ENCODE measurements at places on chromosomes 13 and 19.

DNA sequence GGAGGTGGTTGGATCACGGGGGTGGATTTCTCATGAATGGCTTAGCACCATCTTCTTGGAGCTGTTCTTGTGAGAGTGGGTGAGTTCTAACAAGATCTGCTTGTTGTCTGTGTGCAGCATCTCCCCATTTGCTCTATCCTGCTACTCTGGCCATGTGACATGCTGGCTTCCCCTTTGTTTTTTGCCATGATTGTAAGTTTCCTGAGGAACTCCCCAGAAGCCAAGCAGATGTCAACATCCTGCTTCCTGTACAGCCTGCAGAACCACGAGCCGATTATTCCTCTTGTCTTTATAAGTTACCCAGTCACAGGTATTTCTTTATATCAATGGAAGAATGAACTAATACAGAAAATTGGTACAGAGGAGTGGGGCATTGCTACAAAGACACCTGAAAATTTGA, 2.3 kb upstream of the SIGLEC12 start:
- no peak for DNase-seq

- no peak for DNase-seq
Observed at GRCh38 chr19:16048583-16048982, 27.7 kb upstream of the TPM4 start.

GRCh38 chr19:30631033-30631370, 258.8 kb downstream of the ZNF536 start:
- DNase-seq: no peak

DNA sequence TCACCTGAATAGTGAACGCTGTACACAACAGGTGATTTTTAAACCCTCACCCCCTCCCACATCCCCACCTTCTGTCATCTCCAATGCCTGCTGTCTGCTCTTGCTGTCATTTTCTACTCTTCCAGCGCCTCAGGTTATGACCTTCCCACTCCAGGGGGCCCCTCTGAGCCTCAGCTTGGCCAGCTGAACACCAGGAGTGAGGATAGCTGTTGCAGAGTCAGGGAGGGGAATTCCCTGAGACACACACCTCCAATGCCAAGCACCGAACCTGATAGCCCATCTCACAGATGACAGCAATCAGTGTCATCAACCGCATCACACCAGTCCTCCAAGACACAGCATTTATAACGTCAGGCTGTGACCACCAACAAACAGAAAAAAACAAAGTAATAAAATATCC, 193.5 kb downstream of the ZNF536 start:
- no peak for DNase-seq

GRCh38 chr19:43809762-43810696, 7.8 kb upstream of the LYPD5 start:
- no peak for DNase-seq

- no peak for DNase-seq
Observed at GRCh38 chr13:41763782-41764181, 197.1 kb downstream of the VWA8 start.

DNA sequence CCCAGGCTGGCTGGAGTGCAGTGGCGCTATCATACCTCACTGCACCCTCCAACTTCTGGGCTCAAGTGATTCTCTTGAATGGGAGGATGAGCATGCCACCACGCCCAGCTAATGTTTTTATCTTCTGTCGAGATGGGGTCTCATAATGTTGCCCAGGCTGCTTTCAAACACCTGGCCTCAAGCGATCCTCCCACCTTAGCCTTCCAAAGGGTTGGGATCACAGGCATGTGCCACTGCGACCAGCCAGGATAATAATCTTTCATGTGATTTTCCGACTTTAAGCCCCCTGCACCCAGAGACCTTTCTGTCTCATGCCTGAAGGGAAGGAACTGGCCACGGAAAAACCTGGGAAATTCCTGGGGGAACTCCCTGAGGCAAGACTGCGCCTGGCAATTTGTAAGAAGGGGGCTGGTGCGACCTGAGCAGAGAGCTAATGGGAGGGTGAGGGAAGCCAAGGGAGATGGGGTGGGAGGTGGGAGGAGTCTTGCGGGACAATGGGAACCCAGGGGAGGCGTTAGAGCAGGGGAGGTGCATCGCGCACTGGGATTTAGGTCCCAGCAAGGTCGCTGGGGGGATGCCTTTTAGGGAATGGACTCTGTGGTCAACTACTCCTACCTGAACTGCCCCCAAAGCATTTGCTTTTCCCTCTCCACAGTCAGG, 1.2 kb upstream of the CCDC124 start:
- no peak for DNase-seq

DNA sequence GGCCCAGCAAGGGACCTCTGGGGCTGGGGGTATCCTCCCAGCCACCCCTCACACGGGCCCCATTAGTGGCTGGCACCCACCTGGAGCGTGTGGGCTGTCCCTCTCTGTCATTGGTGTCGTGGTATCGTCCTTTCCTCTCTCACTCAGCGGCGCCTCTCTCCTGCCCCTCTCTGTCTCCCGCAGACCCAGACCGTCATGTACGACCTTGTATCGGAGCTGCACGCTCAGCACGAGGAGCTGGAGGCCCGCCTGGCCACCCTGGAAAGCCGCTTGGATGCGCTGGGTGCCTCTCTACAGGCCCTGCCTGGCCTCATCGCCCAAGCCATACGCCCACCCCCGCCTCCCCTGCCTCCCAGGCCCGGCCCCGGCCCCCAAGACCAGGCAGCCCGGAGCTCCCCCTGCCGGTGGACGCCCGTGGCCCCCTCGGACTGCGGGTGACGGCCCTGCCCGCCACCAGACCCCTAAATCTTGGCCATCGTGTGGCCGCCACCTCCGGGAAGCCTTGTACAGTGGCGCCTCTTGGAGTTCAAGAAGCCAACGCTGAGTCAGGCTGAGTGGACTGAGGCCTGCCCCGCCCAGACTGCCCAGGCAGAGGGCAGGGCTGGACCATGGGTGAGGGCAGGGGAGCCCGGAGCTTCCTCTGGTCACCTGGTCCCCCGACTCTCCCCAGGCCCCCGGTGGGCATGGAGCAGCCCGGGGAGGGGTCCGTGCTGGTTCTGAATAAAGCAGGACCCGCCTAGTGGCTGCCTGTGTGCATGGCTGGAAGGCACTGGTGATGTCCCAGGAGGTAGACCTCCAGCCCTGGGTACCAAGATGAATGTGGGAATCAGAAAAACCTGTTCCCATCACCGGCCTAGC, 9.8 kb upstream of the ARRDC2 start:
- DNase-seq: no peak

DNA sequence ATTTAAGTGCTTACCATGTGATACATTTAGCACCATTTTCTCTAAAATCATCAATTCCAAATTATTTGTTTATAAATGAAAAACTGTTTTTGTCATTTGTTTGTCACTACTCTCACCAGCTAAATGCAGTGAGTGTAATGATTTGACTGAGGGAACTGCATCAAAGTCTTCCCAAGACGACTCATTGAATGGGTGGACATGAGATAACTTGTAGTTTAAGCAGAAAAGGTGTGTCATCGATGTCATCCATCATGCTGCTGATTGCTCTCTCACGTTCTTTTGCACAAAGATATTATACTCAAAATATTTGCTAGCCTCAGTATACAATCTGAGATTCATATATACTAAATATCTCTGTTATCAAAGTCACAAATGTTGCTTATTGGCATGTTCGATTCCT, 366.5 kb downstream of the IRS2 start:
- no peak for DNase-seq

- no peak for DNase-seq
Observed at GRCh38 chr19:28406966-28407365, 806.0 kb downstream of the UQCRFS1 start.

GRCh38 chr19:38683393-38684077, 36.1 kb downstream of the ACTN4 start:
- DNase-seq: no peak

DNA sequence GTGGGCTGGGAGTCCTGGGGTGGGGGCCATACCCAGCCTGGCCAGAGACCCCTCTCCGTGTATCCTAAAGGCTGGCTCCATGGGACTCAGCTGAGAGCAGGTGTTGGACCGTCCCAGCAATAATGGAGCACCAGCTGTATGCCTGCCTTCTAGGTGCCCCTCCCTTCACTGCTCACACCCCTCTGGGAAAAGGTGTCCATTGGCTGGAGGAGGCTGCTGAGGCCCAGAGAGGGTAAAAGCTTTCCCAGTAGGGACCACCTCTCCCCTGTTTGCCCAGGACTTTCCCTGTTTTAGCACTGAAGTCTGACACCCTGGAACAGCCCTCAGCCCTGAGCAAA, 3.3 kb upstream of the RAX2 start:
- DNase-seq: no peak

- DNase-seq: no peak
Observed at GRCh38 chr13:20270163-20270865, 38.2 kb upstream of the GJB6 start.

GRCh38 chr19:10145031-10145430, 25.3 kb upstream of the EIF3G start:
- DNase-seq: no peak

DNA sequence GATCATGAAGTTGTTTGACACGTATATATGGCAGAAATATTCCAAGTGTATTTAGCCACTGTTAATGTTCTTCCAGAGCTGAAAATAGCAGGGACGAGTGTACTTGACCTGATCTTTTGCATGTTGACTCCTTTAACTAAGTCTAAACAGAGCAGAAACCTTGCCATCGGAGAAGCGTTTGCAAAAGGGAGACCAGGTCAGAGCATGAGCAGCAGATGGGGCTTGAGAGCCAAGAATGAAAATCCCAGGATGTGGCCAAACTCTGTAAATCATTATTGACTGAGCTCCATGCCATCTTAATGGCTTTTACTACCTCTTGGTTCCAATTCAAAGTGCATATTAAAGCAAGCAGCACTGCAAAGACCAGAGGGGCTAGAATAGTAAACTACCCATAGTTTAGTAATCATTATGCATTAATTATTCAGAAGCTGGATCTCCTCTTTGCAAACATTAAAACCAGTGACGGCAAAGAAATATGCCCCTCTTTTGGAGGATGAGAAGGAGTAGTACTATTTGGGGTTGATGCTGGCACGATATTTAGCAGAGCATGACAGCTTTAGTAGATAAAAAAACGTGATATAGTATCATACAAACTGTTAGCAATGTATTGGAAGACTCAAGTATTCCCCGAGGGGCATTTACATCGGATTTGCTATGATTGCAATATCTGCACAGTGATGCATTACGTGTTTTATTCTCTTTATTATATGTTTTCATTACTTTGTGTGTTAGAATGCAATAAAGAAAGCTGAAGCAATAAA, 55.7 kb downstream of the FAM216B start:
- no peak for DNase-seq

DNA sequence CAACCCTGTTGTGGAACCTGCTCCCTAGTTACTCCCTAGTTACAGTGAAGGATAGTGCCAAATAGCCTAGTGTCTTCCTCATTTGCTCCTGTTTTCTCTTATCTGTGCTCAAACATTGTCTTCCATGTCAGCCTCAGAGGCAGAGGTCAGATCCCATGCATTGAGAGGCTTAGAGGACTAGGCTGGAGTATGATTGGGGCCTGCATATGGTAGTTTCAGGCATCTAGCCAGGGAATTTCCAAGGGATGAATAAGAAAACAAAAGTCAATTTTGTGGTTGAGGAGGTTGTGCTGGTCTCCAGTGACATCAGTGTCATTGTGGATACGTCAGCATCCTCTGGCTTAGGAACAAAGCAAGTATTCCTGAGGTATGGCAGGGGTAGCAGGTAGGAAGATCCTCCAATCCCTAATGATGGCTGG, 9.4 kb downstream of the ZNF546 start:
- DNase-seq: no peak

DNA sequence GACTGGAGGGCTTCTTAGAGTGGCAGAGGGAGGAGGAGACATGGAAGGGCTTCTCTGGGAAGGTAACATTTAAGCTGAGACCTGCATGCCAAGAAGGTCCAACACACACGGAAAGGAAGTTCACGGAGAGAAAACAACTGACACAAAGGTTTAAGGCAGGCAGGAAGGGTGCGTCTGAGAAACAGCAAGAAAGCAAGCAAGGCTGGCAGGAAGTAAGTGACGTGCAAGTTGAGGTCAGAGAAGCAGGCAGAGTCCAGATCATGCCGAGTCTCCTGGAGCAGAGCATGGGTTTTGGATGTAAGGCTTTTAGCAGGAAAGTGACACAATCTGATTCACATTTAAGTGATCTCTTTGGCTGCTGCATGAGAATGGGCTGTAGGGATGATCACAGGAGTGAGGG, 60.5 kb downstream of the ATP7B start:
- no peak for DNase-seq

DNA sequence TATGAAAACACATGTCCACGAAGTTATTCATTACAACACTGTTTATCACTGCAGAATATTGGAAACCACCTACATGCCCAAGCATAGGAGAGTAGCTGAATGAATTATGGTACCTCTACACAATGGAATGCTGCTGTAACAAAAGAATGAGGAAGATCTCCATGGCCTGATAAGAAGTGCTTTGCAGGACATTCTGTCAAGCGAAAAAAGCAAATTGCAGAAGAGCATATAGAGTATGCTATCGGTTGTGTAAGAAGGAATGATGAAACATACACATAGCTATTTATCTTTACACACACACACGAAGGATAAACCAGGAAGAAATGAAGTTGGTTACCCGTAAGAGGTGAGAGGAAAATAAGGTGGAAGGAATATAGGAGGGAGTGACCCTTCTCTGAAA, 37.5 kb upstream of the CEACAM20 start:
- DNase-seq: no peak

DNA sequence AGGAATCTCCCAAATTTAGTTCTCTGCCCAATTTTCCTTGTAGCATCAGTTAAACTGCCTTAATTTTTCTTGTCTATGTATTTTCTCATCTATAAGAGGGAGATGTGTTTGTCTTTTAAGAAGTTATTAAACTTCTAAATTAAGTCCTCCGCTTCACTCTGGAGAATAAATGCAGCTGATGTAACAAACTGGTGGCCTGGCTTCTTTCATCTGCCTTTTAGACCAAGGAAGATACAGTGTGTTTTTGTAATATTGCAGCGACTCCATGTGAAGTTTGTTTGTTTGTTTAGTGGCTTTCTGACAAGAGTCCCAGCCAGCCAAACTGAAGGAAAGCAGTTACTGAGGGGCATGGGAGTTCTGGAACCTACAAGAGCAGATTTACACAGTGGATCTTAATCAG, 56.4 kb downstream of the KLF12 start:
- no peak for DNase-seq

- no peak for DNase-seq
Observed at GRCh38 chr13:93345770-93346169, 119.2 kb downstream of the GPC6 start.

Measured in activated CD4-positive, alpha-beta T cell treated with anti-CD3 and anti-CD28 coated beads, Interleukin-2, amount 50 U/mL, for 24 hours (primary cell).